ENCODE measurements at places on chromosomes 7 and 10. TPM values are rescaled to one million over a fixed set of nuclear protein-coding genes. Genes with fewer than 3 reads are reported as not detected.

CYP2C9 gene
- not detected for total RNA-seq

HOGA1 gene
- not detected for total RNA-seq

ANK3 gene
- 10.6 TPM for total RNA-seq

BBS9 gene
- total RNA-seq, result 9.8 TPM

DLX6 gene
- not detected for total RNA-seq

TAS2R41 gene
- total RNA-seq, result not detected

TAS2R5 gene
- total RNA-seq, result 1.4 TPM

C10orf88 gene
- 9.5 TPM for total RNA-seq

STEAP1B gene
- total RNA-seq, result 0.37 TPM

SNX8 gene
- total RNA-seq, result 25.0 TPM

AVPI1 gene
- total RNA-seq, result 1.8 TPM

RAB19 gene
- total RNA-seq, result 5.0 TPM

SFRP5 gene
- total RNA-seq, result not detected

CDHR3 gene
- total RNA-seq, result 0.58 TPM

ATOH7 gene
- total RNA-seq, result not detected

ENO4 gene
- total RNA-seq, result not detected

FANK1 gene
- total RNA-seq, result not detected

NAT16 gene
- total RNA-seq, result not detected
